ENCODE measurements at places on chromosomes 13 and 19.

GRCh38 chr13:26605845-26606244 lies 48.4 kb downstream of the WASF3 start:
- no peak for DNase-seq

GRCh38 chr13:60267498-60268202 lies 103.9 kb upstream of the DIAPH3 start:
- DNase-seq, result no peak

GRCh38 chr13:50687545-50687944 lies 155.9 kb downstream of the DLEU7 start:
- no peak for DNase-seq

DNA sequence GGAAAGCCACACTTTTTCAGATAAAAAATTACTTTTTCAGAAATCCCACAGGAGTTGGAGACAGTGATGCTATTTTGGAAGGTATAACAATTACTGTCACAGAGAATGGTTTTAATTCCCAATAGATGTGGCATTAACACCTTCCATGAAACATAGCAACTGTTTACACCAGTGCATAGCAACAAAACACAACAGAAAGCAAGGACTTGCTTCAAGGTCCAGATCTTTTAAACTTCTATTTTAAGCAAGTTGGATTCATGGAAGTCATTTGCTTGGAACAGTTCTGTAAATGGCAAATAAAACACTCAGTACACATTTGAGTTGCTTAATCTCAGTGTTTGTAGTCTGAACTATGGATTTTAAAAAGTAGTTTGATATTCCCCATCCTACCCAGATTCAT lies 385.9 kb upstream of the SPRY2 start:
- no peak for DNase-seq
